ENCODE measurements at places on chromosomes 5 and 9. TPM values are rescaled to one million over a fixed set of nuclear protein-coding genes. Genes with fewer than 3 reads are reported as not detected.

GRCh38 chr9:133253268-133253667 lies 21.7 kb downstream of the ABO start:
- no peak for DNase-seq

DNA sequence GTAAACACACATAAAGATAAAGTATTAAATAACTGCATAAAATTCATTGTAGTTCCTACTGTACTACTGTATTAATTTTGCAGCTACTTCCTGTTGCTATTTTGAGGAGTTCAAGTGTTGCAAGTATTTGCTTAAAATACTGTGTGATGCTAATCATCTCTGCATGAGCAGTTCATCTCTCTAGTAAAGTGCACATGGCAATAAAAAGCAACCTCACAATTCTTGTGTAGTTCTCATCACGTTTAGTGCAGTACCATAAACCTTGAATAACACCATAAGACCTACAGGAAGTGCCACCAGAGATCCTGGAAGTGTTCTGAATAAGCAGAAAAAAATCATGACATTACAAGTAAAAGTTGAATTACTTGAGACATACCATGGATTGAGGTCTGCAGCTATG lies 34.6 kb downstream of the CPLANE1 start:
- DNase-seq = no peak

- no peak for DNase-seq
Observed at GRCh38 chr9:129612815-129613519, 7.9 kb downstream of the C9orf50 start.

DNA sequence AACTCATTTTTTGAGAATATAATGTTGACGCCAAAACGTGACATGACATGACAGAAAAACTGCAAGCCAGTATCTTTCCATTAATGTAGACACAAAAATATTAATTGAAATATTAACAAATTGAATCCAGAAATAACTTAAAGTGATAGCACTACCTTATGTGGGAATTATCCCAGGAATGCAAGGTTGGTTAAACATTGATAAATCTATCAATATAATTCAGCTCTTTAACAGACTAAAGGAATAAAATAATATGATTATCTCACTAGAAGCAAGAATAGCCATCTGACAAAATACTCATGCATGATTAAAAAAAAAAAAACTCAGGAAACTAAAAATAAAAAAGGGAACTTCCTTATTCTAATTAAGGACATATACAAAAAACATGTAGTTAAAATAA lies 6.8 kb downstream of the ZNF510 start:
- DNase-seq = no peak

- DNase-seq = no peak
Observed at GRCh38 chr9:1210954-1211353, 160.8 kb downstream of the DMRT2 start.

- DNase-seq = no peak
Observed at GRCh38 chr5:41363343-41363986, 146.9 kb downstream of the PLCXD3 start.

- DNase-seq = no peak
Observed at GRCh38 chr9:137492464-137493363, 33.6 kb upstream of the NSMF start.

DNA sequence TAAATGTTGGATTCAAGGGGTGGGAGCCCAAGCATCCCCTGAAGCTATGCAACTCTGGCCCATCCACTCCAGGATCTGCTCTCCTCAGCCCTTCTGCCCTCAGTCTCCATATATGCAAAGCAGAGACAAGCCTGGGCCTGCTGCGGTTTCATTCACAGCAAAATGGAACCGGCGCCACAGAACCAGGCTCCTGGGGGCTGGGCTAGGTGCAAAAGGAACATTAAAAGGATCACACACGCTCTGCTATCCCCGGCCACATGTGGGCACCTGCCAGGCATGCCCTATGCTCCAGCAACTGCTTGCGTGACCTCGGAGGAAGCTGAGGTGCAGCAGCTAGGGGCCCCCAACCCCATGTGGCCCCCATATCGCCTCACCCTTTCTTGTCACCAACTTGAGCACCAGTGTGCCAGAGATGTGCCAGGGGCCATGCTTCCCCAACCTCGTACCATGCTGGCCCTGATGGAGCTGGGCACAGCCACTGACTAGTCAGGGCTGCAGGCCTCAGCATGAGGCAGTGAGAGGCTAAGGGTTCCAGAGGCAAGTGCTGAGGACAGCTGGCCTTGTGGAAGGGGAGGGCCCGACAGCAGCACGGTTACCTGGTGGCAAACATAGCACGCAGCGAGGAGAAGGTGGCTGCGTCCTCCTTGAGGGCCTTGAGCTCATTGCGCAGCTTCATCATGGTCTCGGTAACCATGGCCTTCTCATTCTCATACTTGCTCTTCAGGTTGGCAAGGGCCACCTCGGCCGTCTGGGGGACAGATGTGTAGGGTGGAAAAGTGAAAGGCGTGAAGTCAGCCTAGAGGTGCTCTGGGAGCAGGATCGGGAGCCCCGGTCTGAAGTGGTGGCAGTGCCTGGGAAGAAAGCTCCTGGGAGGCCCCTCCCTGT lies 47.2 kb downstream of the BICD2 start:
- no peak for DNase-seq

- no peak for DNase-seq
Observed at GRCh38 chr9:116345393-116345792, 191.8 kb downstream of the PAPPA start.

DNA sequence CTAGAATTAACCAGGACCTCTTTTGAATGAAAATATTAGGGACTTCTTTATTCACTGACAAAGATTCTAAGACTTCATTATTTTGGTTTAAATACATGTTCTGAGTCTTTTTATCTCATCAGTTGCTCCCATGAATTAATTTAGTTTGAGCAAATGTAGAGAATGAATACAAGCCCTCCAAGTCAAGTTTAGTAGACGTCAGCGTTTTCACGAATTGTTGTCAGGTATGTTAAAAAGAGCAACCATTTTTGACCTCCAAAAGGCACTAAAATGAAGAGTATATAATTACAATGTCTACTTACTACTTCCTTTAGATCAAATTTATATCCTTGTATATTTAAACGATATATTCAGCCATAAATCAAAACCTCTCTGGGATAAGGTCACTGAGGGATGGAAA lies 809.3 kb upstream of the CDH6 start:
- no peak for DNase-seq

GRCh38 chr5:67900514-67900913 lies 315.0 kb upstream of the PIK3R1 start:
- DNase-seq = no peak

DNA sequence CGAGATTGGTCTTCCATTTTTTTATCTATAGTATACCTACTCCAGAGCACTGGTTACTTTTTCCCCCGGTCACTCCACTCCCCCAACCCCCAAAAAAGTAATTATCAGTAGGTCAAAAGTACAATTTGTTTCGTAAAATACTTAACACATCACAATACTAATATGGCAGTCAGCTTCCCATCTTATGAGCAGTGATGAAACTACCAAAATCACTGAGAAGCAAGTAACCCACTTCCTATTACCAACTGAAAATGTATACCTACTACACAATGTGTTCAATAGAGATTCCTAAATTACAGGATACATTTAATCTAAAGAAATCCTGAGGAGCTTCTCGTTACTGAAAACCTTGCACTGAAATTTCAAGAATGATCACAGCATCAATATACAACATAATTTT lies 1.9 kb downstream of the CERT1 start:
- no peak for DNase-seq

DNA sequence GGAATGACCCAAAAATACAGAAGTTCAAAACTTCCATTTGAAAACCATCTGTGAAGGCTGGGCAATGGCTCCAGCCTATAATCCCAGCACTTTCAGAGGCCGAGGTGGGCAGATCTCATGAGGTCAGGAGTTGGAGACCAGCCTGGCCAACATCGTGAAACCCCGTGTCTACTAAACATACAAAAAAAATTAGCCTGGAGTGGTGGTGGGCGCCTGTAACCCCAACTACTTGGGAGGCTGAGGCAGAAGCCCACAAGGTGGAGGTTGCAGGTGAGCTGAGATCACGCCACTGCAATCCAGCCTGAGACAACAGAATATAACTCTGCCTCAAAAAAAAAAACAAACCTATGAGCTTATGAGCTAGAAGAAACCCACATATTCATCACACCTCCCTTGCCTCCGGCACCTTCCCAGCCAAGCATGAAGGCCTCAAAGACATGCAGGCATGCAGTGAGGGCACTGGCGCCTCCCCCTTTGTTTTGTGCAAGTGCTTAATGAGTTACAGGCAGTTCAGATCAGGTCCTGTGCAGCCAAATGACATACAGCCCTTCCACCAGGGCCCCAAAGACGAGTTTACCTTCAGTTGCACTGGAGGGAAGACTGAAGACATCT lies 9.9 kb downstream of the HNRNPH1 start:
- DNase-seq = no peak

DNA sequence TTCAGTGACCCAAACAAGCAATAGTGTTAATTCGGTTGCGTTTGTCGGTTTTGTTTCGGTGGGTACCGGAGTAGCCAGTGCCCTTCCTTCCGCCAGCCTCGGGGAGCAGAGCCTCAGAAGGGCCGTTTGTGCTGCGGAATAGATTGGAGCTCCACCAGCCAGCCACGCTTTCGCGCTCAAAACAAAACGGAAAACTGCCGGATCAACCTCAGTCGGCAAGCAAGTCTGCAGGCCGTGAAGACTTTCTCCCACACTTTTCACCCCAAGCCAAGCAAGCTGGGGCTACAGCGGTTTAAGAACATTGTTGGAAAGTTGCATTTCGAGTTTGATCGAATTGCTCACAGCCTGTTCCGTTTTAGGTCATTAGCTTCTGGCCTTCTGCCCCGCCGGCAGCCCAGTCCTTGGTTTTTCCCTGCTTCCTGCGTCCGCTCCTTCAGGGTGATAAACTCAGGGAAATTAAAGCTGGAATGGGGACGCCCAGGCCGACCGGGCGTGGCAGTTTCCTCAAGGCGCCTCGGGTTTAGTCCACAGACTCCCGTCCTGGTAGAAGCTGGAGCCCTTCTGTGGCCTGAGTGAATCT lies 803 bp upstream of the CCNO start:
- peak; percentile 30 for DNase-seq

- DNase-seq = no peak
Observed at GRCh38 chr5:155884041-155884440, 442.9 kb upstream of the SGCD start.

- DNase-seq = no peak
Observed at GRCh38 chr5:57172466-57173318, 1.2 kb upstream of the GPBP1 start.

DNA sequence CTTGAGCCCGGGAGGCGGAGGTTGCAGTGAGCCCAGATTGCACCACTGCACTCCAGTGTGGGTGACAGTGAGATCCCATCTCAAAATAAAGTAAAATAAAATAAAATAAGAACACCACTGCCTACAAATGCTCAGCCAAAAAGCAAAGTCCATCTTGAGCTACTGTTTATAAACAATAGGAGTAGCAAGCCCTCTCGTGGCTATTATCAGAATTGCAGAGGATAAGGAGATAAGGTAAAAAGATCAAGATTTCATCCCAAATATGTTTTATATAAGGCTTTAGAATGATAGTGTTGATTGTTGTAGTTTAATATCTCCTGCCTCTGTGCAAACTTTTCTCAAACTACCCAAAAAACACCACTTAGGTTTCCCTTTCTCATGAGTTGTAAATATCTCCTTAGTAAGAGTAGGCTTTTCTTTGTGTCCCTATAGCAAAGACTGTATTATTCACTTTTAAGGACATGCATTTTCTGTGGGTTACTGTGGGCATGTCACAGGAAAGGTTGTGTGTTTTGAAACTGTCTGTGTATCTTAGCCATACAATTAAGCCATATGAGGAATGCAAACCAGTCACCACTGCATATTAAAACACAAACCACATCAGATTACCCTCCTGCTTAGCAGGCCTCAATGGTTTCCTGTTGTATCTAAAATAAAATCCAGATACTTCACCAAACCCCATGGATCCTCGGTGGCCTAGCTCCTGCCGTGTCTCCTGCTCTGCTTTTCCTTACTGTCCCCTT lies 31.8 kb upstream of the CKS2 start:
- DNase-seq = no peak

DNA sequence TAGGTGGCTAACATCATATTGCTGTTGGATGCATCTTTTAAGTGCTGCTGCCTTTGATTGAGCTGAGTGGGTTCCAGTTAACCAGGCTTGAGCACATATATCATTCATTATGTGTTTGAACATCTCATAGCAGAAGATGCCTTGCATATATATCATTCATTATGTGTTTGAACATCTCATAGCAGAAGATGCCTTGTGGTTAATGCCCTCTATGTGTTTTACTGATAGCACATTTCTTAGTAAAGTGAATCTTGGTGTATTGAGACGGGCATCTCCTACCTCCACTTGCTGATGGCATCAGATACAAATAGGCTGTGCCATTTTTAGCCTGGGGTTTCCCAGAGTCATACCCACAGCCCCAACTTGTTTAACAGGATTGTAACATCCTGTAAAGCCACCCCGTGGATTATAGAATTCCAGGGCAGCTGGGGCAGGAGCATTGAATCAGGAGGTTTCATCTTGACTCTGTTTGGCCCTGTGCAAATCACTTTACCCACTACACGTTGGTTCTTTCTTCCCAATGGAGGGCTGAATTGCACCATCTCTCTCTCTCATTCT lies 26.5 kb downstream of the MTAP start:
- DNase-seq = no peak

- DNase-seq = no peak
Observed at GRCh38 chr5:35904443-35905132, 33.8 kb downstream of the CAPSL start.

GRCh38 chr5:145408048-145408341 lies 427.1 kb downstream of the PRELID2 start:
- DNase-seq = no peak

GRCh38 chr5:44885903-44886302 lies 77.2 kb downstream of the MRPS30 start:
- no peak for DNase-seq

Gene PCDHA5
- total RNA-seq = not detected

Gene PCDHB14
- total RNA-seq = 3.9 TPM

Gene PTBP3
- 20.3 TPM for total RNA-seq

Gene MEGF9
- 20.2 TPM for total RNA-seq

Gene MSMP
- total RNA-seq = not detected

Gene LHX3
- total RNA-seq = not detected

Gene C1QTNF3
- total RNA-seq = 2.5 TPM

Gene GLRA1
- total RNA-seq = not detected

Measured in left cardiac atrium (tissue), 4 donors.